Suppressor macrophage (primary cell): ENCODE measurements at places on chromosomes 1 and 21.

GRCh38 chr1:32138965-32139364 lies 31.1 kb downstream of the KPNA6 start:
- no peak for DNase-seq

- DNase-seq: peak; percentile 67
These were observed 57.8 kb downstream of the ZNF281 start for GRCh38 chr1:200351826-200352549.

DNA sequence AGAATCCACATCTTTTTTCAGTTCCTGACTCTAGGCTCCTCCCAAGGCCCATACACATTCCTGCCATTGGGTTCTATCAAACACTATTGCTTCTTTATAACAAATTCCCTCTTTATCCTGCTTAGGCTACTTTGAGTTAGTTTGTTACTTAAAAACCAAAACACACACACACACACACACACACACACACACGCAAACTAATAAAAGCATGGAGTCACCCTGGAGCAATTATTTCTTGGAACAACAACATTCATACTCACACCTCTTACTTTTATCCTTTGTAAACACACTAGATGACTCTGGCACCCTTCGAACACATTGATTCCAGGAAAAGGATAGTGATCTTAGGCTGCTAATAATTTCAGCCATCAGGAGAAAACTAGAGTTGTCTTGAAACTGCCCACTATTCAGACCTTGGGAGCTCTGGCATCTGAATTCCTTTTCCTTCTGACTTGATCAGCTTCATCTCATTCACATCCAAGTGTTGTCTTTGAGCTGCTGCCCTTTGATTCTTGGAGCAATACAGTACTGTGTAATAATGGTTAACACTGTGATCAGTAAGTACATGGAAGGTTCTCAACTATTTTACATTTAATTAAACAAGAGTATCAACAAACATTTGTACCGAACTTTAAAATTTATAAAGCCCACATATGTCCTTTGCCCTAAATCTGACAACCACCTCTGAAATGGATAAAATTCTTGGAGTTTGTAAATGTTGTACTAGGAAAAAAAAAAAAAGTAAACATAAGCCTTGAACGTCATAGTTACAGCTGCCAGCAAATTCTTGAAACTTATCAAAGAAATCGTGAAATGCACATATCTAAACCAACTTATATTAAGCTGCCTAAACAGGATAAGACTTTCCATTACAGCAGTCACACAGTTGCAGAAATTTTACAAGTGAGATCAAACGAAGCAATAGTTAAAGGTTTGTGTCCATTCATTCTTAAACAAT lies 2.8 kb upstream of the SEC22B start:
- DNase-seq: no peak

DNA sequence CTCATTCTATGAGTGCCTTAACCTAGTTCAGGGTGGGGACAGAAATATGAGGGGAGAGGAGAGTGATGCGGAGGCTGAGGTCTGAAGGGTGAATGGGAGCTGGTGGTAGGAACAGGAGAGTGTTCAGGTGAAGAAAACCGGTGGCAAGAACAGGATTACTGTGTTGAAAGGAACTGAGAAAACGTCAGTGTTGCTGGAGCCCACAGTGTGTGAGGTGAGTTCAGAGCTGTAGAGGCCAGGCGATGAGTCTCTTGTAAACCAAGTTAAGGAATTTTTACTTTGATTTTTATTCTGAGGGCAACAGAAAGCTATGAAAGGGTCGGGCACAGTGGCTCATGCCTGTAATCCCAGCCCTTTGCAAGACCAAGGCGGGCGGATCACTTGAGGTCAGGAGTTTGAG lies 45.3 kb upstream of the PUM1 start:
- DNase-seq: no peak

GRCh38 chr21:29164323-29164942 lies 34.0 kb downstream of the MAP3K7CL start:
- peak; percentile 84 for DNase-seq

- DNase-seq: no peak
These were observed 184.1 kb downstream of the ZBTB18 start for GRCh38 chr1:244235157-244235556.

DNA sequence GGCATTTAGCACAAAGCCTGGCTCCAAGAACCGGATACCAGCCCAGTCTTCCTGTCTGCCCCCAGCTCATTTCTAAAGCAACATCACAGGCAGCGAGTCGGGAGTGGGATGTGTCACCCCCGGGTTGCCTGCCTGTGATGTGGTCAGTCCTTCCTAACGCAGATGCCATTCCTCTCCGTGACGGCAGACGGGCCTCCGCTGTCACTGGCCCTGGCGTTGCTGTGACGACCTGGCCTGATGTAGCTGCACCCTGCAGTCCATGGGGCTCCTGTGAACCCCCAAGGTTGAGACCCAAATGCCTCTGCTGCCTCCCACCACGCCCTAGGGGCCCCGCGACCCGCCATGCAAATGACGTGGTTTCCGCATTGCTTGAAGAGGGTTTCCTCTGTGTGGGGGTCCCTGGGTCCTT lies 12.3 kb downstream of the TNFRSF1B start:
- peak; percentile 89 for DNase-seq

GRCh38 chr1:70195342-70195741 lies 10.0 kb downstream of the LRRC40 start:
- DNase-seq: no peak

DNA sequence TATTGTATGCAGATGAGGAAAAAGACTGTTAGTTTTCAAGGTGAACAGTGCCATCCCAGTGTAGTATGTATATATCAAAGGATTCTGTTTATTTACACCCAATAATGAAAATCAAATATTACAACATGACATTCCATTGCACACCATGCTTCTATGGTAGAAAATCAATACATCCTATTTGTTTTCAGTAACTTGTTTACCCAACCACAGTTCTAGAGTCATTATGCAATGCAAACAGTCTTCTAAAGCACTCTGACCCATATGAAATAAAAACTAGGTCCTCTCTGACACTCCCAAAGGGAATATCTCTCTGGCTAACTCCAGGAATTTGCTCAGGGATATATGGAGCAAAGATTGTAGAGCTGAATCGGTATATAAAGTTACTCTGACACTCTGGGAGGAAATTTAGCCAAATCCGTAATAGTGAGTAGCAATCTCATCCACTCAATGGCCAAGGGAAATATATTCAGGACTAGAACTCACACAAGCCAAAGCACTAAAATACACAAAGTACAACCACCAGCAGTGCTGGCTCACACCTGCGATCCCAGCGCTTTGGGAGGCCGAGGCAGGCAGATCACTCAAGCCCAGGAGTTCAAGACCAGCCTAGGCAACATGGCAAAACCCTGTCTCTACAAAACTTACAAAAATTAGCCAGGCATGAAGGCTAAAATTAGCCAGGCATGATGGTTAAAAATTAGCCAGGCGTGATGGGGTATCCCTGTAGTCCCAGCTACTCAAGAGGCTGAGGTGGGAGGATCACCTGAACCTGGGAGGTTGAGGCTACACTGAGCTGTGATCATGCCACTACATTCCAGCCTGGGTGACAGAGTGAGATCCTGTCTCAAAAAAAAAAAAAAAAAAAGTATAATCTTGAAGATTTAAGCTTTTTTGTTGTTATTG lies 75.2 kb downstream of the RERE start:
- DNase-seq: no peak
